ENCODE measurements at places on chromosomes 4 and X. TPM values are rescaled to one million over a fixed set of nuclear protein-coding genes. Genes with fewer than 3 reads are reported as not detected.

GRCh38 chr4:69909195-69909594 lies 21.7 kb upstream of the CSN1S1 start:
- no peaks in the 10 kb centered on the region for H3K4me1 ChIP-seq
- H3K4me3 ChIP-seq, result no peak overlapping the region
- DNase-seq, result no peak
- H3K27me3 ChIP-seq, result no peaks in the 10 kb centered on the region

- H3K4me3 ChIP-seq, result no peak overlapping the region
- no peaks in the 10 kb centered on the region for H3K27me3 ChIP-seq
- no peaks in the 10 kb centered on the region for H3K4me1 ChIP-seq
- no peak overlapping the region for H3K27ac ChIP-seq
Observed at GRCh38 chr4:46648088-46648744, 258.3 kb upstream of the GABRA2 start.

Gene FANCB
- total RNA-seq, result 1.9 TPM

- DNase-seq, result no peak
- no peaks in the 10 kb centered on the region for H3K36me3 ChIP-seq
- H3K27me3 ChIP-seq, result no peaks in the 10 kb centered on the region
- no peaks in the 10 kb centered on the region for H3K4me1 ChIP-seq
Observed at GRCh38 chrX:131779306-131779705, 235.4 kb downstream of the OR13H1 start.

DNA sequence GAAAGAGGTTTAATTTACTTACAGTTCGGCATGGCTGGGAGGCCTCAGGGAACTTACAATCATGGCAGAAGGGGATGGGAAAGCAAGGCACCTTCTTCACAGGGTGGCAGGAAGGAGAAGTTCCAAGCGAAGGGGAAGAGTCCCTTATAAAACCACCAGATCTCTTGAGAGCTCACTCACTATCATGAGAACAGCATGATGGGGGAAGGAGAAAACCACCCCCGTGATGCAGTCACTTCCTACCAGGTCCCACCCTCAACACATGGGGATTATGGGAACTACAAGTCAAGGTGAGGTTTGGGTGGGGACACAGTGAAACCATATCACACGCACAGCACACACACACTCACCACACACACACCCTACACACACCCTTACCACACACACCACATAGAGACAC lies 104.3 kb downstream of the DCTD start:
- H3K4me3 ChIP-seq, result no peak overlapping the region
- H3K4me1 ChIP-seq, result no peaks in the 10 kb centered on the region
- no peak overlapping the region for H3K27ac ChIP-seq
- no peaks in the 10 kb centered on the region for H3K27me3 ChIP-seq

DNA sequence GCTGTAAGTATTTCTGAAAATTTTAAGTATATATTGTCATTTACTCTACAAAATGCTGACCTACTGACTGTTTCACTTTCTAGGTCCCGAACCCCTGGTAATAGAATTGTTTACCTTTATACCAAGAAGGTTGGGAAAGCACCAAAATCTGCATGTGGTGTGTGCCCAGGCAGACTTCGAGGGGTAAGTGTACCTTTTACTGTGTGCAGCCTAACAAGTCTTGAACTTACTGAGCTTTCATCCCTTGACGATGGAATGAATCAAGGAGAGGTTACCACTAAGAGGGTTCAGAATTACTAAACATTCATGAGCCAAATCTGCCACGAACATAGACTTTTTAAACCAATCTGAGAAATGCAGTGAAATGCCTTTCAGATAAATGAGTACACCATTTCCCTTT lies 1.6 kb downstream of the RPL34 start:
- H3K4me3 ChIP-seq, result no peak overlapping the region
- no peaks in the 10 kb centered on the region for H3K27me3 ChIP-seq
- peaks cover 26% of the 10 kb centered on the region for H3K4me1 ChIP-seq
- H3K27ac ChIP-seq, result peak overlapping the region; percentile 86

DNA sequence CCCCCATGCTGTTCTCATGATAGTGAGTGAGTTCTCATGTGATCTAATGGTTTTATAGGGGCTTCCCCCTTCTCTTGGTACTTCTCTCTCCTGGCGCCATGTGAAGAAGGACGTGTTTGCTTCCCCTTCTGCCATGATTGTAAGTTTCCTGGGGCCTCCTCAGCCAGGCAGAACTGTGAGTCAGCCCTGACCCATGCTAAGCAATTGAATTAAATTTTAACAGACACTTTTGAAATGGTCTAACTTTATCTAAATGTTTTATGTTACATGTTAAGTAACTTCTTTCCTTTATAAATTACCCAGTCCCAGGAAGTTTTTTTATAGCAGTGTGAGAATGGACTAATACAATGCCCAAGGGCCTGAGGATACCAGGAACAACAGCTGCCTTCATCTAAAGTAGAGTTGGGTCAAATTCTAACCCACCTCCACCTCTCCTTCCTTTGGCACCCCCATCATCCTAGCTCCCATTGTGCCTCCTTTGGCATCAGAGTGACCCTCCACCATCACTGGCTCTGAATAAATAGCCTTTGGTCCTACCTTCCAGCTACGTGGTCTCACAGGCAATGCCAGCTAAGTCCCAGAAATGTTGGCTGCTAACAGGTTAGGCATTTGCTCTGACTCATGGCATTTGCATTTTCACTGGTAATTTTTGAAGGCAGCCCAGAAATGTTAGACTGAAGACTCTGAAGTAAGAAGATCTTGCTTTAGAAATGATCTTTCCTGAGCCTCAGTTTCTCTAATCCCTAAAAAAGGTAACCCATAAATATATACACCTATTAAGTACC lies 182.1 kb downstream of the MOSPD2 start:
- no peak overlapping the region for H3K4me3 ChIP-seq
- H3K27me3 ChIP-seq, result no peaks in the 10 kb centered on the region
- no peaks in the 10 kb centered on the region for H3K36me3 ChIP-seq
- no peaks in the 10 kb centered on the region for H3K4me1 ChIP-seq
- no peak for DNase-seq
- H3K27ac ChIP-seq, result no peak overlapping the region

Gene CXorf51A
- total RNA-seq, result not detected

Gene GRIA2
- total RNA-seq, result 4.2 TPM

DNA sequence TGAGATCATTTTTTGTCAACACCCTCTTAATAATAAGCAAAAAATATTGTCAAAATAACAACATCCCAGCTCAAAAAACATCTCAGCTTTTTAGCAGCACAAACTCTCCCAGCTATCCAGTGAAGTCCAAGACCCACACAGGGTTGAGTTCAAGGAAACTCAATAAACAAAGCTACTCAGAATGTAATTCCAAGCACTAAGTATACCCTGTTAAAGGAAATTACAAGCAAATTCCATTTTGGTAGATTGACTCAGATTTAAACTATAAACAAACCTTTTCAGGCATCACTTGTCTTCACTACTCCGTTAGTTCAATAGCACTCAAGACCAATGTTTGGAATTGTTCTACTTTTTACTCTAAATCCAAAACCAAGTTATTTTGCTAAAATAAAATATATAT lies 506.0 kb upstream of the INTU start:
- no peak overlapping the region for H3K4me3 ChIP-seq
- no peaks in the 10 kb centered on the region for H3K27me3 ChIP-seq
- no peak overlapping the region for H3K27ac ChIP-seq
- DNase-seq, result no peak
- H3K4me1 ChIP-seq, result no peaks in the 10 kb centered on the region

GRCh38 chrX:51870354-51870753 lies 23.1 kb upstream of the MAGED1 start:
- H3K27ac ChIP-seq, result no peak overlapping the region
- no peak overlapping the region for H3K4me3 ChIP-seq
- no peaks in the 10 kb centered on the region for H3K27me3 ChIP-seq
- no peak for DNase-seq
- no peaks in the 10 kb centered on the region for H3K4me1 ChIP-seq

DNA sequence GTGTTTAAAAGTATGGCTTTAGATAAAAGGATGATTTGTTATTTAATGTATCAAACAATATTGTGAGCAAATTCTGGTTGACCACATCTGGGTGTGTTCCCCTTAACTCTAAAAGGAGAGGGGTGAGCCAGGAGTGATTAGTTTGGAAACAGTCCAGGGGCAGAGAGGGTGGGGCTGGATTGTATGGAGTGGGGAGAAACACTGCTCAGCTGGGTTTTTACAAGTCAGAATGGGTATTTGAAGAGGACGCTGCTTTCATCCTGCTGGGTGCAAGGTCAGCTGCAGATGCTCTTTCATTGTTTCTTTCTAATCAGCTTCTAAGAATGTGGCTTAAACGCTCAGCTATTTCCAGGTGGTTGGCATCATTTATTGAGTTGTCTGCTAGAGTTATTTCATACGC lies 82.8 kb upstream of the LIMCH1 start:
- DNase-seq, result no peak
- no peaks in the 10 kb centered on the region for H3K4me1 ChIP-seq
- H3K36me3 ChIP-seq, result no peaks in the 10 kb centered on the region

GRCh38 chr4:152278505-152279233 lies 257.2 kb downstream of the FBXW7 start:
- no peaks in the 10 kb centered on the region for H3K27me3 ChIP-seq
- peak; percentile 68 for DNase-seq
- H3K36me3 ChIP-seq, result no peaks in the 10 kb centered on the region
- peak overlapping the region; percentile 85 for H3K27ac ChIP-seq
- no peak overlapping the region for H3K4me3 ChIP-seq

Gene DKC1
- total RNA-seq, result 27.8 TPM

DNA sequence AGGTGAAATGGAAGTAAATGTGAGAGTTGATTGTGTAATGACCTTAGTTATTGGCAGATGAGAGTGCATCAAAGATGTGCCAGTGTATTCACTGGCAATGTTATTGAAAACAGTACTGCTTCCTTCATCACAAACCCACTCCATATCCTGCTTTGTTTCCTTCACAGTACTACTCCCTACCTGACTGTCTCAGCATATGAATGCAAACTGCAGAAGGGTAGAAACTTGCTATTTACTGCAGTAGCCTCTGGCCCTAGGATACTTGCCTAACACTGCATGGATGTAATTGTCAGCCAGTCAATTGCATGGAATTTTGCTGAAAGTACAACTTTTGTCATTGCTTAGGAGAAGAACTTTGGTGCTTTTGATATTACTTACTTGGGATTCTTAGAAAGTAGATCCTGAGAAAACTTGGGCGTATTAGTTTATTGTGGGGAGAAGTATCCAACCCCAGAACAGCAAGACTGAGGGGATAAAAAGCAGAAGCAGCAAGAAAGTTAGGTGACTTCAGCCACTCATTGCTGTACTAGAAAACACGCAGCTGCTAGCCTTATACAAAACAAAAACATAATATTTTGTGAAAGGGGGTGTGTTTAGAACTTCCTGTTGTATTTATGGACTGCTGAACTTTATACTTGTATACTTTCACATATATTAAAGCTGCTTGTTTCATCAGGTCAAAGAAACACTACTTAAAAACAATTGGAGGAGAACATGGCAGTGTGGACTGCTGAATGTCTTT lies 219.0 kb downstream of the CCNG2 start:
- H3K27me3 ChIP-seq, result peaks cover 7% of the 10 kb centered on the region
- no peak for DNase-seq
- no peaks in the 10 kb centered on the region for H3K36me3 ChIP-seq
- H3K4me1 ChIP-seq, result no peaks in the 10 kb centered on the region
- H3K27ac ChIP-seq, result no peak overlapping the region

DNA sequence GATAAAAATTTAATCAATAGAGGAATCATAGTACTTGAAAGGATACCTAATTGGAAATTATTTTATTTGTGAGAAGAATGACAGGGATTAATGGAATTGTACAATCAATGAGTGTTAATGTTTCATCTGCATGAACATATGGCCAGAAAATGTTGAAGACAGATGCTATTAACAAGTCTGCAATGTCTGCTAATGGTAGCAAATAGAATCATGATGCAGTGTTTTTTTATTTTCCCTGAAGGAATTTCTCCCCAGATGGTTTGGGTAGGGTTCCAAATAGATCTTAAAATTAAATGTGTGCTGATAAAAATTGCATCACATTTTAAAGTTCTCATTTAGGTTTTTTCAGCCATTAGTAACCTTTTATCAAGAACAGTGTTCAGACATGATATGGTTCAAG lies 291.3 kb upstream of the TRAM1L1 start:
- H3K36me3 ChIP-seq, result no peaks in the 10 kb centered on the region
- H3K27ac ChIP-seq, result no peak overlapping the region
- DNase-seq, result no peak
- no peaks in the 10 kb centered on the region for H3K27me3 ChIP-seq
- no peaks in the 10 kb centered on the region for H3K4me1 ChIP-seq
- no peak overlapping the region for H3K4me3 ChIP-seq

Gene HERC5
- 2.8 TPM for total RNA-seq

GRCh38 chr4:171719691-171720090 lies 93.5 kb upstream of the GALNTL6 start:
- H3K4me3 ChIP-seq, result no peak overlapping the region
- no peaks in the 10 kb centered on the region for H3K36me3 ChIP-seq
- H3K27me3 ChIP-seq, result no peaks in the 10 kb centered on the region
- H3K4me1 ChIP-seq, result no peaks in the 10 kb centered on the region

GRCh38 chr4:187204389-187204918 lies 480.8 kb upstream of the FAT1 start:
- peaks cover 2% of the 10 kb centered on the region for H3K4me1 ChIP-seq
- H3K36me3 ChIP-seq, result no peaks in the 10 kb centered on the region
- H3K27ac ChIP-seq, result no peak overlapping the region
- no peaks in the 10 kb centered on the region for H3K27me3 ChIP-seq
- no peak overlapping the region for H3K4me3 ChIP-seq
- no peak for DNase-seq
